ENCODE measurements at places on chromosomes 2 and 18.

DNA sequence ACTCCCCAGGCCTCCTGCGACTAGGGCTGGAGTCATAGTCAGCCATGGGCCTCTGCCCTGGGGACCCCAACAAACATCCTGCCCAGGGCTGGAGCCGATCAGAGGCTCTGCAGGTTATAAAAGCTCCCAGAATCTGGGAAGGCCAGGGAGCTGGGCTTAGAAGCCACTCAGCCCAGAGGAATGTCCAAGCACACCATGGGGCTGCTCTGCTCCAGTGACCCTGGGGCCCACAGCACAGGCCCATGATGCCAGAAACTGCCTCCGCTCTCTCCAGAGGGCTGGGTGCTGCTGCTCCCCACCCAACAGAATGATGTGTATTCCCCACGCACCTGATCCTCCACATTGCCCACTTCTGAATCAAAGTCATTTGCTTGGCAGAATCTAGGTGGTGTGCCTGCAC lies 88.5 kb downstream of the ARMC9 start:
- DNase-seq, result no peak

- DNase-seq, result no peak
Observed at GRCh38 chr18:50158866-50159653, 35.9 kb downstream of the MYO5B start.

- DNase-seq, result no peak
Observed at GRCh38 chr2:141570474-141571131, 560.2 kb downstream of the LRP1B start.

- DNase-seq, result no peak
Observed at GRCh38 chr2:157473581-157473980, 29.7 kb upstream of the CYTIP start.

DNA sequence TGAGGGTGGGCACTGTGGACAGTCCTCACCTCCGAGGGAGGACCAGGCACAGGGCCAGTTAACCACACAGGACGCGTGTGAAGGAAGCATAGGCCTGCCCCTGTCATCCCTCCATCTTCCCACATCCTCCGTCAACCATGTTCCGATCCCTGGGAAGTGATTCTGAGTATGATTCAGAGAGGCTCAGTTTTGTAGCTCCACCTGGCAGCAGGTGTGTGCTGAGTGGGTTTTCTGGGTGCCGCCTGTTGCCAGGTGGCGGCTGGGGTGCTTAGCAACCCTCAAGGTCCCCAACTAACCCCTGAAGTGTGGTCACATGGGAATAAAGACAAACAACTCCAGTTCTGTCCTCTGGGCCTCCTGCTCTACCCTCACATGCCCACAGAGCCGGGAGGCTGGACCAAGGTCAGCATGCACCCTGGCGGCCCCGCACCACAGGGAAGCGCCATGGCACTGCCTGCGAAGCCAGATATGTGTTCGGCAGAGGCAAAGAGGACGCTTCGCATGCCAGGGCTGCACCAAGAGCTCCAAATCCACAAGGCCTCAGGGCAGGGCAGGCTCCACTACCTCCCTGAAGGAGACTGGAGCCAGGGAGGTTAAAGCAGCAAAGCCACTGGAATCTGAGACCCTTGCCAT lies 60.0 kb downstream of the ADCY3 start:
- DNase-seq, result no peak

GRCh38 chr2:1849450-1849849 lies 105.1 kb upstream of the PXDN start:
- no peak for DNase-seq

Measured in vagina (tissue), 2 donors.